A549 treated with DMSO at 1 μM for 4 hours (cell line): ENCODE measurements at places on chromosomes 11 and 22. TPM values are rescaled to one million over a fixed set of nuclear protein-coding genes. Genes with fewer than 3 reads are reported as not detected.

Gene MRPL40
- 41.4 to 47.6 TPM (median 44.7 TPM) in 5 replicates for total RNA-seq

Gene ZFTA
- total RNA-seq = 5.6 to 7.1 TPM (median 6.3 TPM) in 5 replicates

Gene KRTAP5-8
- not detected in 5 replicates for total RNA-seq

Gene IGF2
- total RNA-seq = 1.4 to 2.3 TPM (median 1.9 TPM) in 5 replicates

Gene OSBP
- total RNA-seq = 27.9 to 32.3 TPM (median 29.9 TPM) in 5 replicates

Gene C22orf23
- 0.25 to 0.46 TPM (median 0.31 TPM) in 4 of 5 replicates, not detected in the other for total RNA-seq

Gene CDC42BPG
- total RNA-seq = 1.2 to 1.5 TPM (median 1.5 TPM) in 5 replicates

Gene SYT7
- 0.92 to 1.2 TPM (median 1.1 TPM) in 5 replicates for total RNA-seq

Gene MS4A4E
- not detected in 5 replicates for total RNA-seq

Gene PPME1
- total RNA-seq = 46.7 to 60.4 TPM (median 56.5 TPM) in 5 replicates

Gene MGAT3
- total RNA-seq = 0.15 to 0.64 TPM (median 0.45 TPM) in 5 replicates

Gene OR5P2
- not detected in 5 replicates for total RNA-seq

Gene SMTNL1
- total RNA-seq = not detected in 5 replicates

Gene CARD10
- total RNA-seq = 31.4 to 41.7 TPM (median 39.2 TPM) in 5 replicates
